SK-N-SH (cell line): ENCODE measurements at places on chromosomes 2 and 18.
A peak's percentile ranks its signal among the peaks of the same experiment; 100 is the strongest.

GRCh38 chr2:17010104-17010503 is 344.5 kb upstream of the CYRIA start:
- no peak for DNase-seq

GRCh38 chr2:138829326-138829919 is 49.2 kb upstream of the NXPH2 start:
- peak; percentile 49 for DNase-seq

DNA sequence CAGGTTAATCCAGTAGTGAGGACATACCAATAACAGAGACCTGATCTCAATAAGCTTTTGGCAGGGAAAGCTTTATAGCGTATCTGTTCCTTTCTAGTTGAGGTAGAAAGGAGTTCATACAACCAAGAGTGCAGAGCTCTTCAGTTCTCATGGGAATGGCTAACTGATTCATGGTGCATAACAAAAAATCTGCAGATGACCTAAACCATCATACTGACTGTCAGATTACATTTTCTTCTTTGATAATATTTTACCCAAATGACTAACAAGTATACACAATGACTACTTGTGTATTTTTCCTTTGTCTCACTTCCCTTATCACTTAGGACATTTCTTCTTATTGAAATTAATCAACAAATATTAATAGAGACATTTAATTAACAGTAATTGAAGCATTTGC is 140.0 kb upstream of the SERTAD2 start:
- no peak for DNase-seq

GRCh38 chr18:33350256-33350655 is 90.3 kb downstream of the CCDC178 start:
- no peak for DNase-seq
